ENCODE measurements at places on chromosomes 16 and 17.
A peak's percentile ranks its signal among the peaks of the same experiment; 100 is the strongest.

DNA sequence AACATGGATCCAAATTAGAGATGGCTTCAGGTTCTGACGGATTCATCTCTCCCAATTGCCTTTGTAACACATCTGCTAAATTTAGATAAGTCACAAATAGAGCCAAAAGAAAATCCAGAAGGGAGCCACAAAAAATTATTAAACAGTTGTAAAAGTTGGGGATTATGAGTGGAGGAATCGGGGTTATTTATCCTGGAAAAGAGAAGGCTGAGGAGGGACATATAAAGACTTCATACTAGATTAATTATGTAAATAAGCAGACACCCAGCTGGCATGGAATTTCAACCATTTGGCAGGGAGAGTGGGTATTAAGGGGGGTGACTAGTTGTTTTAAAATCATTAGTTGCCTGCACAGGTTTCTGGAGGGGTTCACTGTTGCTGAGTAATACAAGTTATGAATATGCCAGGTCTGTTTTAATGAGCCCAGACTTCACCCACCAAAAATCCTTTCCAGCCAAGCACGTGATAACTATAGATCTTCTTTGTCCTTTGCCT, 89.6 kb downstream of the CDH13 start:
- no peak for DNase-seq

- DNase-seq, result no peak
Observed at GRCh38 chr17:28950752-28951427, 428 bp downstream of the PHF12 start.

DNA sequence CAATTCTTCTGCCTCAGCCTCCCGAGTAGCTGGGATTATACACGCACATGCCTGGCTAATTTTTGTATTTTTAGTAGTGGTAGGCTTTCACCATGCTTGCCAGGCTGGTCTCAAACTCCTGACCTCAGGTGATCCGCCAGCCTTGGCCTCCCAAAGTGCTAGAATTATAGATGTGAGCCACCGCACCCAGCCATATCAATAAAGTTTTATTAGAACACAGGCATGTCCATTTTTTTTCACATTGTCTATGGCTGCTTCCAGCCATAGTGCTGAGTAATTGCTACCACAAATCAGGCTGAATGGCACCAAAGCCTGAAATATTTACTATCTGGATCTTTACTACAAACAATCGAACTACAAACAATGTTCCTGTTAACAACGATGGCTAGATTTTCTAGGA, 114.4 kb upstream of the IRX6 start:
- DNase-seq, result no peak

GRCh38 chr16:16994831-16995230, 475.9 kb downstream of the XYLT1 start:
- no peak for DNase-seq

DNA sequence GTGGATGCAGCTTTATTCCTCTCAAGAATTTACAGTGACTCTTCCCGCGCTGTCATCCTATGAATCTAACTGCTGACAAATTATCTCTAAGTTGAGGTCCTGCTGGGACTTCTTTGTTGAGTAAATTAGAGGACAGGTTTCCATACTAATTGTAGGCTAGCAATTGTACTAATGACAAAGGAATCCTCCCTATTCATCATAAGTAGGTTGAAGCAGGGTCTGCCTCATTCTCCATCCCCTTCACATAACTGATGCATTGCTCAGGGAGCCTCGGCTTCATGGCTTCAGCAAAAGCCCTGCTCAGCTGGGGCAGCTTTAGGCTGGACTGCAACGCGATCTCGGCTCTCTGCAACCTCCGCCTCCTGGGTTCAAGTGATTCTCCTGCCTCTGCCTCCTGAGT, 83.1 kb upstream of the IRX6 start:
- DNase-seq, result no peak

DNA sequence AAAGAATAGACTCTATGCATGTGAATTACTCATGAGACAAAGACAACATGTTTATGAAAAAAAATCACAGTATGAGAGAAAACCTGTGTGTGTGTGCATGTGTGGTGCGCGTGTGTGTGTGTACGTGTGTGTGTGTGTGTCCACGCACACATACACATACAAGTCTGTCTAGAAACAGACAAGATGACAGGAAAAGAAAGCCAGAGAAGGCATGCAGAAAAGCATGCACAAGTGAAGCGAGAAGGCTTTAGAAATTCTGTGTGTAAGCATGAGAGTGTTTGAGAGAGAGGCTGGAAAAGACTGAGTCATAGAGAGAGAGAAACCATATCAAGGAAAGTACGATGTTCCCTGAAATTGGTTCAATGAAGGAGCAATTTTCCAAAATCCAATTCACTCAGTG, 566.4 kb upstream of the C16orf82 start:
- no peak for DNase-seq

- DNase-seq, result no peak
Observed at GRCh38 chr17:65050438-65050837, 6.1 kb downstream of the GNA13 start.

DNA sequence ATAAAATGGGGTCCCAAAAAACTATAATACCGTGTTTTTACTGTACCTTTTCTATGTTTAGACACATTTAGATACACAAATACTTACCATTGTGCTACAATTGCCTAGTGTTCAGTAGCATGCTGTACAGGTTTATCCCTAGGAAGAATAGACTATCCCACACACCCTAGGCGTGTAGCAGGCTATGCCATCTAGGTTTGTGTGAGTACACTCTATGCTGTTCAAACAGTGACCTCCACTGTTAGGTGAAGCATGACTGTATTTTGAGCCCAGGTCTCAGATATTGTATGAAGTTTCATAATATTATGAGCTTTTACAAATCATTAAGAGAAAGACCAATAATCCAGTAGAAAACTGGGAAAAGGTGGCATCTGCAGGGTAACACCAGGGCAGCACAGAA, 23.6 kb downstream of the MILR1 start:
- no peak for DNase-seq

DNA sequence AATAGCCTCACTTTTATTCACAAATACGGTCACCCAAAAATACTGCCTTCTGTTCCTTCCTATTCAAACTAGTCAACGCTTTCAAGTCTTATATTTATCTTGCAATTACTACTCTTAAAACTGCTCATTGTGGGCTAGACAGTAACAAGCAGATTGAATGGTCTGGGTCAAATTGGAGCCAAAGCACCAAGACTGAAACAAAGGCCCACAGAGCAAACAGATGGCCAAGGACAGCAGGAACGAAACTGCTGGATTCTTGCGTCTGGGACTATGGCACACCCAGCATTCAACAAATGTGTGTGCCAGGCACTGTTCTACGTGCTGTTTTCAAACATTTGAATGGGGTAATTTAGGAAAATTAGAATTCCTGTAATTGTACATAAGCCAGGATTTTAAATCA, 250.1 kb upstream of the PSMD7 start:
- DNase-seq, result no peak

DNA sequence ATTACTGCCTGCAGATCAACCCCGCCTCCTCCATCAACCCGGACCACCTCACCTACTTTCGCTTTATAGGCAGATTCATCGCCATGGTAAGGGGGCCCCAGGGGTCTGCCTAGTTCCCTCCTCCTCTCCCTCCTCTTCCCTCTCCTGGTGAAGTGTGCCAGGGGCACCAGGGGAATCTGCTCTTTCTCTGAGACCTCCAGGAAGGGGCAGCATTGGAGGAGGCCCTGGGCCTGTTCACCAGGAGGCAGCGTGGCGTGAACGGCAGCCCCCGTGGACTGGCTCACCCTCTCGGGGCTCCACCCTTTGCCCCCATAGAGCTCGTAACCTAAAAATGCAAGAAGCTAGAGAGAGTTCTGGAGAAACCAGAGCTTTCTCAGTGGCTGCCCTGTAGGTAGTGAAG, 17.1 kb upstream of the CLEC18A start:
- DNase-seq, result no peak

DNA sequence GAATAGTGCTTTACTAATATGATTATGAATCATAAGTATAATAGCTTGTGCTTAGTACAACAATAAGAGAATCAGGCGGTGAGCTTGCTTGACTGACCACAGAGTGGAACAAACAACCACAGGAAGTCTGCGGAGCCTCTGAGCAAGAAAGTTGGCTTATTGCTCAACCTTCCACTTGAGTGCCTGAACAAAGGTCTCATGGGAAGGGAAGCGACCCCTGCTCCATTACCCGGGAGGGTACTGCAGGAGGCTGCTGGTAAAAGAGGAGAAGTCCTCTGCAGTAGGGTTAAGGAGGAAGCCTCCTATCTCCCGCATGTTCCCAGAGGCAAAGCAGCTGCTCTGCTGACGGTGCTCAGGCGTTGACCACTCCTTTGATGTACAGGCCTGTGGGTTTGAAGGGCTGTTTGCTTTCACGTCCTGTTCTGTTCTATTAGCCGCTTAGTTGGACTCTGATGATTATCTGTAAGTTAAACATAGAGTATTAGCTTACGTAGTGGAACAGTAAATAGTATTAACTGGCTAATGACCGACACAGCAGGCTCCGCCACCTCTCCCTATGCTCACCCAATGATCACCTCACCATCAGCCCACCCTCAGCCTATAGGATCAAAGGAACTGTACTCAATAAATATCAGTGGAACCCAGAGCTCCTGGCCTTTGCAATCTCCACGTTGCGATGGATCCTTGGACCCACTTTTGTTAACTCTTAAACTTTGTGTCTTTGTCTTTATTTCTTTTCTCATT, 17.5 kb downstream of the ALOX15B start:
- peak; percentile 46 for DNase-seq

DNA sequence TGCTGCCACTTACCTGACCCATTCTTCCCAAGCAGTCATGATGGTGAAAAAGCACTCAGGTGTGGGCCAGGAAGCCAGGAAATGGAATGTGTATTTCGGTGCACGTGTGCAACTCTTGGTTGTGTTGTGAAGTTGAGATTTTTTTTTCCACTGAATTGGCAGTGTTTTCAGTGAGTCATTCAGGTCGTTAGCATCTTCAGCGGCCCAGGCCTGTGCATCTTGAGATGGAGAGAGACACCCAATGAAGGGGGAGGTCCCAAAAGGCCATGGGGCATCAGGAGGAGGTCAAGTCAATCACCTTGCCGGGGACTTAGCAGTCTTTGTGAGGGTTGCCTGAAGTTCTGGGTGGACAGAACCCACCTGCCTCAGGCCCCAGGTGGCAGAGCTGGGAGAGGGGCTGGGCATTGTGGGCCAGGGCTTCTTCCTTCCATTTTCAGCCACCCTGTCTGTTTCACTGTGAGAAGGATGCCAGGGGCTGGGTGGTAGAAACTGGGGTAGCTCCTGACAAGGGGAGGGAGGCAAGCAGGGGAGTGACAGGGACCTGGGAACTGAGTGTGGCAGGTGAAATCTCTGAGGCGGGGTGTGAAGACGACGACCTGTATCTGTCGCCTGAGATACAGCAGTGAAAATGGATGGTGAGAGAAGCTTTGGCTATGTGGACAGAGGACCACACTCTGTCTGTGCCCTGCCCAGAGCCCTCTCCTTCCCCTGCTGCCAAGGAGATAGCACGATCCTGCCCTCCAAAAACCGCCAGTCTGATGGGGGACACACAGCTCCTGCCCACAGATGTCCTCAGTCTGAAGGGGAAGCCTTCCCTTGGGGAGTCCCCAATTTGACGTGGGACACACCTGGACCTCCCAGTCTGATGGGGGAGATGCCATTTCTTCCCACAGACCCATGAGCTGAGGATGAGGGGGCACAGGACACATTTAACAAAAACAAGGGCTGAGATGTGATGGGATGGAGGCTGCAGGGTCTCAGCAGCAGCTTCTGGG, 11.9 kb downstream of the TBKBP1 start:
- peak; percentile 11 for DNase-seq

- no peak for DNase-seq
Observed at GRCh38 chr17:74373838-74374606, 6.7 kb downstream of the GPR142 start.

GRCh38 chr17:71530248-71530647, 590.6 kb upstream of the SOX9 start:
- no peak for DNase-seq

DNA sequence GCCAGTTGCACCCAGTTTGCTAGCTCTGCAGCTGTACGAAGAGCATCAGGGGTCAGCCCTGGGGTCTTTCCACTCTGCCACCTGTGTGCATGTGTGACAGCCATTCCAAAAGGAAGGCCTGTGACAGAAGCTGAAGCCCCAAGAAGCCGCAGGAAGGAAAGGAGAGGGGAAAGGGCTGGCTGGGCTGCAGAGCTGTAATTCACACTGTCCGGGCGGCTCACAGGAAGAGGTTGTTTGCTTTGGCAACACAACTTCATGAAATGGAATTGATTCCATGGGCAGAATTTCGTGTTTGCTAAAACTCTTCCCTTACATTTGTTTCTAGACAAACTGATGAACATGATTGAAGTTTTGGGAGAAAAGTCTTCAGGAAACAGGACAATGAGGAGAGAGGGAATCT, 14.8 kb downstream of the TMEM204 start:
- no peak for DNase-seq

- no peak for DNase-seq
Observed at GRCh38 chr17:56667925-56668458, 74.5 kb downstream of the NOG start.

DNA sequence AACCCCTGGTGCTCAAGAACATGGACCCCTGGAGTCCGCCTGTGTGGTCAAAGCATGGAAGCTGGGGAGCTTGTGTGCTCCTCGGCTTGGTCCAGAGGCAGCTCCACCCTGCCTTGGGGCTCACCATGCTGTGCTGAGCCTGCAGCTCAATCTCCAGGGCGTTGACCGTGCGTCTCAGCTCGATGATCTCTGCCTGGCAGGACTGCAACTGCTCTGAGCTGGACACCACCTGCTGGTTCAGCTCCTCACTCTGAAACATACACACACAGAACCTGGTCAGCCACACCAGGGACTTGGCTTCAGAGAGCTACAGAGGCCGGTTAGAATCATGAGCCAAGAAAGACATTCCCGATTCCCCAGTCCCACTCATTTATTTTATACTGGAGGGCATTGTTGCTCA, 2.7 kb downstream of the KRT35 start:
- DNase-seq, result no peak

GRCh38 chr17:70622368-70623260, 453.3 kb downstream of the KCNJ2 start:
- DNase-seq, result peak; percentile 69

GRCh38 chr17:17295141-17295540, 8.0 kb upstream of the NT5M start:
- no peak for DNase-seq

- no peak for DNase-seq
Observed at GRCh38 chr17:58277107-58277801, 3.5 kb downstream of the MPO start.

- no peak for DNase-seq
Observed at GRCh38 chr17:6450926-6451832, 6.9 kb downstream of the PIMREG start.

DNA sequence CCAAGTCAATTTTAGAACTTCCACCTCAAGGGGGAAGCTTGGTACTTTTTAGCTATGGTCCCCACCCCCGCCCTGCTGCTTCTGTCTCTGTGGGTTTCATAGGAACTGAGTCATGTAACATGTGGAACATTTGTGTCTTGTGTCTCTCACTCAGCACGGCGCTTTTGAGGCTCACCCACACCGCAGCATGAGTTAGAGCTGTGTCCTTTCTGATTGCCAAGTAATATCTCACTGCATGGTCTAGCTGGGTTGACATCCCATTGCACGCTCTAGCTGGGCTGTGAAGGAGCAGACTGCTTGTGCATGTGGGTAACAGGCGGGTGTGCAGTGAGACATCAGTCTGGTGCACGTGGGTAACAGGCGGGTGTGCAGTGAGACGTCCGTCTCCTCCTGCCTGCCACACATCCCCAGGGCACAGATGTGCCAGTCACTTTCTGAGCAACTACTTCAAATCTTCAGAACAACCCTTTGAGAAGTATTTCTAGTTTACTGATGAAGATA, 26.4 kb upstream of the SLC7A5 start:
- DNase-seq, result no peak
